ENCODE measurements at places on chromosomes 13 and 19.

GRCh38 chr19:36093687-36094086, 17.3 kb upstream of the OVOL3 start:
- DNase-seq, result no peak

GRCh38 chr19:33301144-33301899, 1.0 kb downstream of the CEBPA start:
- no peak for DNase-seq

DNA sequence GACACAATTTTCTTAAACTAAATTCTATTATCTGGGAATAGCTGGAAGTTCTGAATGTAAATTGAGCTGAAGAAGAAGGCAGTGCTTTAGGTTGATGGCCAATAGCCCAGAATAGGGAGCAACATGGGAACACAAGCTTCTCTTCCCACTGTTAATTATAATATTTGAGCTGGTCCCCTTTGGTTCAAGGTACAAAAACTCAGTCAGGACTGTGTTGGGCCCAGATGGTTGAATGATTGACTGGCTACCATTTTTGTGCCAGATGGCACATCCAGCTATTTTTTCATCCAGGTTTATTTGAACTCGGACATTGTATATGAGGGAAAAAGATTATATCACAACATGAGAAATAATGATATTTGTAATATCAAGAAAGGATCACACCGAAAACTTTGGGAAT, 458.9 kb downstream of the SLITRK1 start:
- DNase-seq, result no peak

DNA sequence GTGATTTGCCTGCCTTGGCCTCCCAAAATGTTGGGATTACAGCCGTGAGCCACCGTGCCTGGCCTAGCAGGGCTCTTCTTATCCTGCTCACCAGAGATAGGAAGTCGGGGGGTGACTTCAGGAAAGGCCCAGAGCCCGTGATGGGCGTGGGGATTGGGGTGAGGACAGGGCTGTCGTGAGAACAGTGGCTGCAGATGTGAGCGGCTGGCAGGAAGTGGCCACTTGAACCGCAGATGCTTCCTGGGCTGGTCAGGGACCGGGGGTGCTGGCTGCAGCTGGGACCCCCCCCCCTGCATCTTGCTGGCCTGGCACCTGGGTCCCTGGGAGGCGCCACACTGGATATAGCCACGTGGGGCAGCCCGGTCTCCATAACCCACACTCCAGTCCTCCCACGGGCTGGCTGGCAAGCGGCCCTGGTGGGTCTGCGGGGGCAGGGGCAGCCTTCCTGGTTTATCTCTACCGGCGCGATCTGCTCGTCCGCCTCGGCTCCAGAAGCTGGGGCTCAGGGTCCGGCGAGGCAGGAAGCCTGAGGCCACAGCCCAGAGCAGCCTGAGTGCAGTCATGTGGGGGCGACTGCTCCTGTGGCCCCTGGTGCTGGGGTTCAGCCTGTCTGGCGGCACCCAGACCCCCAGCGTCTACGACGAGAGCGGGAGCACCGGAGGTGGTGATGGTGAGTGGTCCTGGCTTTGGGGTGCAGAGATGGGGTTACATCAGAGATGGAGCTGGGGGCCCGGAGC, at the start of gene F2RL3:
Gene F2RL3 (plus strand): TSS at position 371 of the 737 bp plus-strand sequence. CDS start 191 bp downstream, at position 562.
- DNase-seq, result no peak

- DNase-seq, result no peak
Observed at GRCh38 chr13:48594096-48594815, 59.5 kb upstream of the CYSLTR2 start.

DNA sequence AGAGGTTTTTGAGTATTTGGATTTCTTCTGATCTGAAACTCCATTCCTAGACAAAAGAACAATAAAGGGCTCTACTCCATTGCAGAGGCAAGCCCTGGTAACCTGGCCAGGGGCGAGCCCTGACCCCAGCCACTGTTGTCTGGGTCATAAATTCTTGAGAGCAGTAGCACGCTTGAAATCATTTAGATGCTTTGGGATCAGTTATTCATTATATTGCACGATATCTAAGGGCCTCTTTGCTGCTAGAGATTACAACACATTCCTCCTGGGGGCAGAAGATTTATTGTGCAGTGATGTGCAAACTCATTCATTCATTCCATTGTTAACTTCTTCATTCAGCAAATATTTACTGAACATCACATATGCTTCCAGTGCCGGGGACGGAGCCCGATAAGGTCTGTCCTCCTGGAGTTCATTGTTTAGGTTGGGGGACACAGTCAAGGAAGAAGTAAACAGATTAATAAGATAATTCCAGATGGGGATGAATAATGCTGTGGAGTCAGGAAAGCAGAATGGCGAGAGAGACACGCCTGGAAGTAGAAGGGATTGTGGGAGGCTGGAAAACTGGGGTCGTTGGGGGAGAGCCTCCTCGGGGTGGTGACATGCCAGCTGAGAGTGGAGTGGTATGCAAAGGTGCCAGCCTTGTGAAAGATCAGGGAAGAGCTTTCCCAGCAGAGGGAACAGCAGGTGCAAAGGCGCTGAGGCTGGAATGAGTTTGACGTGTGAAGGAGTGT, 34.9 kb downstream of the SIPA1L3 start:
- no peak for DNase-seq

DNA sequence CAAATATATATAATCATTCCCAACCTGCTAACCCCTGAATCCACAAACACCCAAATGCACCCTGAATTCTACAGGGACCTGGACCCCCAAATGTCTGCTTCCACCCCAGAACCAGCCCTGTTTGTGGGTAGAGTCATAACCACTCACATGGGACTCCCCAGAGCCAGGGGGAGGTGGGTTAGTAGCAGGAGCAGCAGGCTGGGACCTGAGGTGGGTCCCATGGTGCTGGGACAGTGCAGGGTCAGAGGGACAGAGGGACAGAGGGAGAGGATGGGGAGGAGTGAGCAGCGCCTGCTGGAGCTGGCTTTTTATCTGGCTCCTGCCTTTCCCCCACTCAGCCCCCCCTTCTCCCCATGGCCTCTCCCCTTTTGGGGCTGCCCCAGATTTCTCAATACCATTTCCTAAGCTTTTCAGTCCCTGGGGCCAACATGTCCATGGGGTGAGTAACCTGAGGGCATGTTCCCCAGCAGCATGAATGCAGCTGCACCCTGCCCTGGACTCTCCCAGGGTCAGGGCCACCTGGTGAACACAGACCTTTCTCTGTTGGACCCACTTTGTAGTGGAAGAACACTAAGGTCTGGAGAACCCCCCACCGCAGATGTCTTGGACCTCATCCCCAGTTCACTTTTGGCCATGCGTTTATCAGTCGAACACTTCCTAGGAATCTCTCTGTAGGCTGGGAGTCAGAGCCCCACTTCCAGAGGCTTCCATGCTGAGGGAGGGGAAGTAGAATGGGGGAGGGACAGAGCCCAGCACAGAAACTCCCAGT, at the start of gene C3:
Gene C3 (minus strand): TSS at position 282 of the 769 bp plus-strand sequence. CDS start 61 bp downstream, at position 221.
- DNase-seq, result no peak

- DNase-seq, result no peak
Observed at GRCh38 chr13:76823969-76824368, 62.2 kb downstream of the KCTD12 start.

DNA sequence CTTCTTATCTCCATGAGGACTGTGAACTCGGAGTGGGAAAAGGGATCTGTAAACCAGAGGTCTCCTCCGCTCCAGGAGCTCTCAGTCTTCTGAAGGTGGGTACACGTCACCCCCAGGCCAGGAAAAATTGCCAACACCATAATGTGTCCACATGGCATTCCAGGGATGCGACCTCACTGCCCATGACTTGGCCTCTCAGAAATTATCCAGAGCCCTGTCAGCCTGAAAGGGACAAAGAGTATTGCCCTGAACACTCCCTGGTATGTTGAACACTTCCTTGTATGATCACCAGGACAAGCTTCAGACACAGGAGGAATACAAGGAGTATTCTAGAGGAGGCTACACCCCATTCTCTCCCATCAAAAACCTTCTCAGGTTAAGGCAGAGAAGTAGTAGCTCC, 81.0 kb upstream of the SLC7A1 start:
- no peak for DNase-seq

GRCh38 chr13:37141011-37141410, 35.5 kb upstream of the CSNK1A1L start:
- no peak for DNase-seq

GRCh38 chr13:30031488-30031887, 181.1 kb upstream of the UBL3 start:
- DNase-seq, result no peak

GRCh38 chr13:36006894-36007675, 124.1 kb downstream of the DCLK1 start:
- no peak for DNase-seq

- no peak for DNase-seq
Observed at GRCh38 chr13:34842466-34842865, 99.6 kb upstream of the NBEA start.

- no peak for DNase-seq
Observed at GRCh38 chr13:39599842-39600241, 3.2 kb downstream of the LHFPL6 start.

GRCh38 chr19:48443731-48444128, 2.1 kb upstream of the GRWD1 start:
- DNase-seq, result no peak

- no peak for DNase-seq
Observed at GRCh38 chr19:45250216-45250831, 747 bp upstream of the MARK4 start.

GRCh38 chr19:50842130-50842529, 8.8 kb upstream of the KLK15 start:
- DNase-seq, result no peak

DNA sequence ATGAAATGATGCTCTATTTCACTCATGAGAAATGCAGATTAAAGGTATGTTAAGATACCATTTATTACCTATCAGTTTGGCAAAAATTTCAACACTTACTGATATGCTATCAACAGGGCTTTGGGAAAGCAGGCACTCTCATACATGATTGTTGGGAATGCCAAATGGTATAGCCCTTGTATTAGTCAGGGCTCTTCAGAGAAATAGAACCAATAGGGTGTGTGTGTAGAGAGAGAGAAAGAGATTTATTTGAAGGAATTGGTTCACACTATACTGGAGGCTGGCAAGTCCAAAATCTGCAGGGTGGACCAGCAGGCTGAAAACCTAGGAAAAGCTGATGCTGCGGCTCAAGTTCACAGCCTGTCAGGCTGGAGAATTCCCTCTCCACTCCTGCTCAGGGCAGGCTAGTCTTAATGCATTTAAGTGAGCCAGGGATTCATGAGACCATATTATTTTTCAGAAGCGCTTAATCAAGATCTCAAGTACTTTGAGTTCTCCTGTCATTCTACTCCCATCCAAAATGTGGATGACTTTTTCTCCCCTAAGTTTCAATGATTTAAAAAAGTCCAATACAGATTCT, 72.4 kb downstream of the NHLRC3 start:
- no peak for DNase-seq

DNA sequence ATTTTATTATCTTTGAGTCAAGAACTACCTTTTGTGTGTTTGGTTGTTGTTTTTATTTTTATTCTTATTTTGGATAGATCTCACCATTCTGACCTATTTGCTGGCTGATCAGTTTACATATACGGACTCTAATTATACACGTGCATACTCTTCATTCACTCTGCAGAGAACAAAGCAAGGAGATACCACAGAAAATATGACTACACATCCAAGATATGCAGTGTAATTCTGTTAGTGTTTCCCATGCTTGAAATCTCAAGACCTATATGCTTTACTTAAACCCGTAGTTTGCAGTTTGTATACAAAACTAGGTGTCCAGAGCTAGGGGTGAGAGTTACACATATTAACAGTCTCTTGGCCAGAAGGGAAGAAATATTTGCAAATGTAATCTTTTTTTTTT, 205.5 kb downstream of the DCLK1 start:
- DNase-seq, result no peak

- no peak for DNase-seq
Observed at GRCh38 chr19:1730157-1730556, 23.1 kb upstream of the ONECUT3 start.

GRCh38 chr13:27401210-27401609, 23.2 kb upstream of the GTF3A start:
- DNase-seq, result no peak

- DNase-seq, result peak; percentile 13
Observed at GRCh38 chr19:17469092-17469480, 1.2 kb upstream of the SLC27A1 start.

- DNase-seq, result no peak
Observed at GRCh38 chr13:102327119-102327617, 74.7 kb downstream of the FGF14 start.

GRCh38 chr13:113295776-113296175, 1.3 kb upstream of the LAMP1 start:
- no peak for DNase-seq

DNA sequence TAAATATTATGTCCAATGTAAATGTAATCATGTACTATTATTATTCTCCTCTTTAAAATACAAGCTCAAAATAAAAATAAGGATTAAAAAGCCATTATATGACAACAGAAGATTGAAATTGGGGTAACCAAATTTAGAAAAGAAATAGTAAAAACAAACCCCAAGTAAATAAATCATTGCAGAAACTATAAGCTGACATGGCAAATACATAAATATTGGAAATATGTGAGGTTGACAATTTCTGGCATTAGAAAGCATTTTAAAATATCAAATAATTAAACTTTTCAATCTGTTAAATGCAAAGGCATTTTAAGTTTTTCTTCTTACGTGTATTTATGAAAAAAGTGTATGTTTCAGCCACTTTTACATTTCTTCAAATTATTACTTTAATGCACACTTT, 394.7 kb upstream of the DACH1 start:
- no peak for DNase-seq

GRCh38 chr19:37999309-38000213, 92.6 kb downstream of the SIPA1L3 start:
- no peak for DNase-seq

DNA sequence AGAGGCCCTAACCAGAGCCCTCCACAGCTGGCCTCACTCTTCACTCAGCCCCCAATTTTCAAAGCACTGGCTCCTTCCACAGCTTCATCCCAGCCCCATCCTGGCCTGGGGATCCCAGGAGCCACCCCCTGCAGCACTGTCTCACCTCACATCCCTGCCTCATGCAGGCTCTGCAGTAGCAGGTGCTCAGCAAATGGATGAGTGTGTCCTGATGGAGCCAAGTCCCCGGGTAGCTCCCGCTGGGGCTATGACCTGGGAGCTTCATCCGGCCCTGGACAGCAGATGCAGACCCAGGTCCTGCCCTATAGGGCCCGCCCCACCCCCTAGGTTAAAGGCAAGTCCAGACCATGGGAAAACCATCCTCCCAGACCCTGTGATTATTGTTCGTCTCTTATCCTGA, 143.2 kb upstream of the ZNF507 start:
- no peak for DNase-seq

- DNase-seq, result no peak
Observed at GRCh38 chr13:99383946-99384345, 76.7 kb upstream of the GPR183 start.

DNA sequence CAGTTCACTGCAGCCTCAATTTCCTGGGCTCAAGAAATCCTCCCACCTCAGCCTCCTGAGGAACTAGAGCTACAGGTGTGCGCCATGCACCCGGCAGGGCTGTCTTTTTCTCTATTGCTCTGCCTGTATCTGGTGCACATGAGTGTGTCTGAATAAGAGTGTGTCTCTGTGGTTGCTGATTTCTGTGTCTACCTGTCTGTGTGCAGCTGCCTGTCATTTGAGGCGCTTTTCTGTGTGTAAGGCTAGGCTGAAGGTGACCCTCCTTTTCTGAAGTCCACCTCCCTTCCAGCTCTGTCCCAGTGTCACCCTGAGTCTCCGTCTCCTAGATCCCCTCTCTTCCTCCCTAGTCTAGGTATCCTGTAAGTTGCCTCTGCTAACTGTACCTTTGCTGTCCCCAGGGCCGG, 1.5 kb upstream of the PRR12 start:
- no peak for DNase-seq
